COR-L47 (cell line): ENCODE measurements at places on chromosomes 6 and 20.

- DNase-seq = no peak
Observed at GRCh38 chr6:163828038-163828795, 413.7 kb downstream of the QKI start.

GRCh38 chr20:2378893-2379292 is 1.8 kb upstream of the TGM6 start:
- DNase-seq = no peak

GRCh38 chr6:14412026-14412425 is 294.5 kb downstream of the CD83 start:
- DNase-seq = no peak

- DNase-seq = no peak
Observed at GRCh38 chr6:105781248-105781647, 304.9 kb upstream of the PRDM1 start.

DNA sequence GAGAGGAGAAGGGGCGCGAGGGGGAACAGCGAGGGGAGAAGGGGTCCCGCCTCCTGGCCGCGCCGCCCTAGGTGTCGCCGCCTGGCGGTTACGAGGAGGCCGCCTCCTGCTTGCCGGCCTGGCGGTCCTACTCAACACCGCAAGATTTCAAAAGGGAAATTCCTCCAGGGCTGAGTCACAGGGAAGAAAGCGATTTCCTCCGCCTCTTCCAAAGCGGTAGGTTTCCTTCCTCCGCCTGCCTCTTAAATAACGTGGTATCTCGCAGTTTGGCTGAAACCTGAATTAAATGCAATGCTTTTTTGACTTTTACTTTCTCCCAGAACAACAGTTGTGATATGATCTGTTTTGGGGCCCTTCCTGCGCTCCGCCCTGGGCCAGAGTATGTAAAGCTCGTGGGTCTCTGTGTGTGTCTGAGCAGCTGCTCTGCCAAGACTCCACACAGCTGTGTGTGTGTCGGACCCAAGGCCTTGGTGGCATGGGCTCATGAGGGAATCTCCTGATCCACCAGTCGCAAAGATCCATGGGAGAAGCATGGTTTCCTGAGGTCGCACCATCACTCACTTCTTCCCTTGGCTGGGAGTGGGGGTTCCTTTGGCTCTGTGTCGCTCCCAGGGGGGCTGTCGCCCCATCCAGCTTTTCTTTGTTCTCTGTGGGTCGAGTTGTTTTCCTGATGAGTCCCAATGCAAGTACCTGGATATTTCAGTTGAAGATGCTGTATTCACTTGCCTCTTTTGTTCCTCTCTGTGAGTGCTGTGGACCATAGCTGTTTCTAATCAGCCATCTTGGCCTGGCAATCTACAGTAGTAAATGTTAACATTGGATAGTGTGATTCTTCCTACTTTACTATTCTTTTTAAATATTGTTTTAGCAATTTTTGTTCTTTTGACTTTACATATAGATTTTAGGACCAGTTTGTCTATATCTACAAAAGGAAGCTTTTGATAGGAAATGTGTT is 31.6 kb upstream of the NOTCH4 start:
- DNase-seq = no peak

- DNase-seq = no peak
Observed at GRCh38 chr20:35878113-35878625, 76.1 kb downstream of the SCAND1 start.
